ENCODE measurements at places on chromosomes 2 and 18.
A peak's percentile ranks its signal among the peaks of the same experiment; 100 is the strongest.

DNA sequence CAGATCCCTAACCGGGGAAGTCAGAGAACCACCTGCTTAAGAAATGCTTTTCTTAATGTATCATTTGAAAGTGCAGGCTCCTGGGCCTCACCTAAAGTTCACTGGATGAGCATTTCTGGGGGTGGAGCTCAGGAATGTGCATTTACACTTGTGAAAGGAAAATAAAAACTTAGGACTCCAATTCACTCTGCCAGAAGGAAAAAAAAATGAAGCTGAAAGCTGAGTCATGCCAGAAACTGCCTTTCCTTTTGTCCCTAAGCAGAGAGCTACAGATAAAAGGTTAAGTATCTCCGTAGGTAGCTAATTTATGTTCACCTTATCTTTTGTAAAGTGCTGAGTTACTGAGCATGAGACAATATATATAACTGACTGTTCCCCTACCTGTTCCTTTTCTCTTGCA is 229.5 kb upstream of the MEX3C start:
- no peak for DNase-seq

- no peak for DNase-seq
Measured at GRCh38 chr2:11104794-11105660, 50.2 kb upstream of the SLC66A3 start.

- DNase-seq, result no peak
Measured at GRCh38 chr2:32752205-32752604, 124.4 kb downstream of the TTC27 start.

DNA sequence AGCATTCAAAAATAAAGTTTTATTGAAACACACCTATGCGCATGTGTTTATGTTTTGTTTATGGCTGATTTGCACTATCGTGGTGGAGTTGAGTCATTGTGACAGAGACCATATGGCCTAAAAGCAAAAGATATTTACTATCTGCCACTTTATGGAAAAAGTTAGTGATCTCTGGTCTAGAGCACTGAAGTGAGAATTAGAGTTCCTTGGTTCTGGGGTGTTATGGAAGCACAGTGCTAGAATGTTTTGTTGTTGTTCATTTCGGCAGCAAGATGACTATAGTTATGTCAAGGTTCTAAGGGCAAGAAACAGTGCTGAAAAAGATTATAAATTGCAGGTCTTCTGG is 416.5 kb downstream of the SLC4A3 start:
- DNase-seq, result no peak

- DNase-seq, result no peak
Measured at GRCh38 chr2:117523711-117524238, 290.7 kb upstream of the DDX18 start.

GRCh38 chr18:25230658-25231326 is 121.2 kb downstream of the ZNF521 start:
- DNase-seq, result peak; percentile 7

GRCh38 chr2:187453078-187453641 is 5.1 kb upstream of the CALCRL start:
- peak; percentile 11 for DNase-seq

GRCh38 chr2:184620367-184620766 is 22.0 kb downstream of the ZNF804A start:
- DNase-seq, result no peak

DNA sequence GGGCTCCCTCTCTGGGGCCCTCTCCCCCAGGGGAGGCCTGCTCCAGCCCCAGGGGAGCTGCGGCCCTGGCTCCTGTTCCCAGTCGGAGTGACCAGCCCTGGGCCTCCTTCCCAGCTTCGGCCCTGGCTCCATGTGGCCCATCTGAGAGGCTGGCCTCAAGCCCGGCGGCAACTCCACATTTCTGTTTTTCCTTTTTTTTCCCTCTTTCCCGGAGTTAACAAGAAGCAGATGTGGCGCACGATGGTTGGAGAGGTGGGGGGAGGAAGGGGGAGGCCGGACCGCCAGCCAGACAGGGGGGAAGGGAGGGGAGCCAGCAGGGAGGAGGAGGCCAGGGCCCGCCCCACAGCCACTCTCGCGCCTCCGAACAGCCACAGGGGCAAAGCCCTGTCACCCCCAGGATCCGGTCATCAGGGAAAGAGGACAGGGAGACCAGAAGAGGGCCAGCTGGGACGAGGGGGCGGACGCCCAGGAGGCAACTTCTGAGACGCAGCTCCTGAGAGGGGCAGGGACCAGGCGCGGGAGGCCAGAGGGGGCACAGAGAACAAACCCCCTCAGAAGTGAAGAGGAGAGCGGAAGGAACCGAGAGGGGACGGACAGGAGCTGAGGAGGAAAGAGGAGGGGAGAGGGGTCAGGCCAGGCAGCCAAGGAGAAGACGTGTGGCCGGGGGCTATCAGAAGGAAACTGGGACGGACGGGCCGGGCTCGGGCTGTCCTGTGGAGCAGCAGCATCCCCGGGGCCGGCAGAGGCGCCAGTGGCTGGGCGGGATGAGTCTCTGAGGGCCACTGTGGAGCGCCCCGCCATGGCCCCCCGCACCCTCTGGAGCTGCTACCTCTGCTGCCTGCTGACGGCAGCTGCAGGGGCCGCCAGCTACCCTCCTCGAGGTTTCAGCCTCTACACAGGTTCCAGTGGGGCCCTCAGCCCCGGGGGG is at the start of gene EMILIN1:
Gene EMILIN1, plus strand, starts transcription at position 349 of the 928 bp plus-strand sequence. Its CDS starts 451 bp downstream, at position 800.
- no peak for DNase-seq

DNA sequence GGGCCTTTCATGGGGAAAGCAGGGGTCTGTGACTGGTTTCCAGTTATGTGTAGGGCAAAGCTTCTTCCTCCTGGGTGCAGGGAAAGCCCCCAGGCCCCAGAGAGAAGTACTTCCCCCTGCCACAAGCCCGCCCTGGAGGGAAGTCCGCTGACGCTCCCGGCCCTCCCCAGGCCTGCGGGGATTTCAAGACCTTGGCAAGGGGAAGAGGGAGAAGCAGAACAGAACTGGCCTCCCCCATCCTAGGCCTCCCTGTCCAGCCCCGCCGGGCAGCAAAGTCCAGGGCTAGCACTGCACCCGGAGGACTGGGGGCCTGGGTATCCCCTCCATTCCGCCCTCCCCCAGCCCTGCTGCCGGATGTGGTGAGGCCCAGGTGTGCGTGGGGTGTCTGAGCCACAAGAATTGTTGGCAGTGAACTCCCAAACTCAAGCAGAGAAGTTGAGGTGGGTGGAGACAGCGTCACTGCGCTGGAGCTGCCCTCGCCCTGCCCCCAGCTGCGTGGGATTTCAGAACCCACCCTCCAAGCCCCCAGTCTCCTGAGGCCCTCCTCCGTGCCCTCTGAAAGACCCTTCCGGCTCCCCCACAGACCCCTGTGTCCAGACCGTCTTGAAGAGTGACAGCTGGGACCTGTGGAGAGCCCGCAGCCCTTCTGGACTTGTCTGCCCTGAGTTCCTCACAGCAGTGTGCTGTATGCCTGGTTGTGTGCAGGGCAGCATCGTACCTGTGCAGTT is 1.1 kb upstream of the DUSP2 start:
- peak; percentile 90 for DNase-seq

DNA sequence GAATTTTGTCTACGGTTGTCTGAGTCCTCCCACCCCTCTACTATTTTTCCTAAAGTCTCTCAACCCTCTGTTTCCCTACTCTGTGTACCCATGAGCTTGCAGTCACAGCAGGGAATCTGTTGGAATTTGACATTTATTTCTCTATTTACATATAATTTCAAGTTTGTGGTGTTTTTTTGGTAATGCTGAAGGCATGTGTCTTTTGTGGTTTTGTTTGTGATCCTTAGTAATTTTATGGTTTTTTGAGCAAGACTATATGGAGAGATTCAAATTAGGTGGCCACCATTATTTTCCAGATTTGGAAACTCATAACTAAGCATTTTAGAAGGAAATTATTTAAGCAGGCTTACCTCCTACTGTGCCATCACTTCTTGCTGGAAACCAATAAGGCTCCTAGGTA is 27.2 kb upstream of the FBLN7 start:
- no peak for DNase-seq

- no peak for DNase-seq
Measured at GRCh38 chr2:180349809-180350208, 342.7 kb upstream of the CWC22 start.

GRCh38 chr18:75200605-75201280 is 8.2 kb downstream of the PTGR3 start:
- no peak for DNase-seq
